ENCODE measurements at places on chromosomes 4 and X. TPM values are rescaled to one million over a fixed set of nuclear protein-coding genes. Genes with fewer than 3 reads are reported as not detected.

- DNase-seq, result no peak
These were observed 29.5 kb upstream of the MUC7 start for GRCh38 chr4:70442474-70442873.

- DNase-seq, result no peak
These were observed 9.7 kb upstream of the GEMIN8 start for GRCh38 chrX:14039344-14039743.

GRCh38 chr4:137310166-137310565 is 222.1 kb downstream of the PCDH18 start:
- no peak for DNase-seq

- no peak for DNase-seq
These were observed 77.3 kb upstream of the LIMCH1 start for GRCh38 chr4:41460641-41461040.

- no peak for DNase-seq
These were observed 118.7 kb downstream of the FAT4 start for GRCh38 chr4:125433453-125433852.

DNA sequence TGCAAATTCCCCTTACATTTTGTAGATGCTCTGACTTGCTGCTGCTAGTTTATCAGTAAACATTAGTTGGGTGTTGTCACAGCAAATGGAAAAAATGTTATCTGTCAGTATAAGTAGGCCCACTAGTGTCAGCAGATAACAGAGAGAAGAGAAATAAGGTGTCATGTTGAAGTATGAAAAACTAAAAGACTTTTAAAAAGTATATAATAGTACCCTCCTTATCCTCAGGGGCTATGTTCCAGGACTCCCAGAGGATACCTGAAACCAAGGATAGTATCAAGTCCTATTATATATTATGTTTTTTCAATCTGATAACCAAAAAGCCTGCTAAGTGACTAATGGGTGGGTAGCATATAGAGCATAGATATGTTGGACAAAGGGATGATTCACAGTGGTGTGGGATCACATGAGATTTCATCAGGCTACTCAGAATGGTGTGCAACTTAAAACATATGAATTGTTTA is 11.6 kb upstream of the BMP2K start:
- DNase-seq, result no peak

DNA sequence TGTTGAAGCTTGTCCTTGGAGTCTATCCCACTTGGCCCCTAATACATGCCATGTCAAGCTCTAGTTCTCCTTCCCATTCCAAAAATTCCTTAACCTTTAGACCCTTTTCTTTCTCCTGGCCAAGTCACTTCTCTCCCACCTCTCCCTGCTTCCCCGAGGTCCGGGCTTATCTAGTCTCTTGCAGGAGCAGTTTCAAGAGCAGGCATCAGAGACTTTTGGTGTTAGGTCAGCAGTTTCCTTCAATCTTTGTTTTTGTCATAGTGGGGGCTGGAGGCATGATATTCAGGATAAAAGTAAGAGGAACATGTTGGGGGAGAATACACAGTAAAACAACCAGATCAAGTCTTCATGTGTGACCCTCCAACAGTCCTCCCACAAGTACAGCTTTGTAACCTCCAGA is 11.5 kb upstream of the IDS start:
- DNase-seq, result no peak

DNA sequence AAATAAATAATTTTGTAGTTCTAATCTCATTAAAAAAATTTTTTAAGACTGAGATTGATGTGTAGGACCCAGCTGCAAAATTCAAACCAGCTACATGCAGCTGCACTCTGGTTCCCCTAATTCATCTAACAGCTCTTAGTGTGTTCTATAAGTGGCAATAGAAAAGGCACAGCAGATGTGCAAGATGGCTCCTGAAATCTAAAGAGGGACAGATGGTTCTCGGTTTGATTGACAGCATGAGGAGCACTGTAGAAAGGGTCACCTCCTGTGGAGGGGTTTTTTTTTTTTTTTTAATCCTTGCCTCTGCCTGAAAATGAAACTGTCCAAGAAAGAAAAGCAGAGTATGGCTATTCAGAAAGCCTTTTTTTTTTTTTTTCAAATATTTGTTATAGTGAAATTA is 16.9 kb upstream of the OCIAD1 start:
- no peak for DNase-seq

DNA sequence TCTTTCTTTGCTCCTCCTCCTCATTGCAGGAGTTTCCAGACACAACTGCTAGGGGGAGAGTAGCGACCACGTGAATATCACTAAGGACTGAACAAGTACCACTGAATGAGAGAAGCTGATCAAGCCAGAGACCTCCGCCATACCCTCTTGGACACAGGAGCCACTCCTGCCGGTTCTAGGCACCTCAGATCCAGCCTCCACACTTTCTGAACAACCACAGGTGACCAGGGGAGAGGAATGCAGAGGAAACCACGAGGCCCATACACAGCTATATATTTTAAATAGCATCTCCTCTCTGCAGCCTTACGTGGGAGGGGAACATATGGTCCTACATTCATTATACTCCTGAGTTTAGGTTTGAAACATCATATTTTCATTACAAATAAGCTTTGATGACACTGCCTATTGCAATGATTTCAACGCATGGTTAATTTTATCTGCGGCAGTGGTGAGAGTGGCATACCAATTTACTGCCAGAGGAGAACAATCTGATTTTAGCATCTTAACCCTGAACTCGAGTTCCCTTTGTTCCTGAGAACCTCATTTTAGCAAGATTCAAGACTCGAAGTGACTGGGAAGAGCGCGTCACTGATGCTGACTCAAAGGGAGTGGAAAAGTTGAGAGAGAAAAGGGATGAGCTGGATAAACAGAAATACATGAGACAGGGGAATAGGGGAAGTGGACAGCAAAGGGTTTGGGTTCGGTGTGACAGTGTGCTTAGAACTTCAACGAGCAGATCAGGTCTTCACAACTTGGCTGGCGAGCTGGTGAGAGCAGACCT is 231.7 kb upstream of the PPARGC1A start:
- no peak for DNase-seq

GRCh38 chr4:45385306-45385705 is 659.0 kb upstream of the GNPDA2 start:
- no peak for DNase-seq

- peak; percentile 35 for DNase-seq
These were observed 129.7 kb downstream of the PLS3 start for GRCh38 chrX:115690511-115691216.

DNA sequence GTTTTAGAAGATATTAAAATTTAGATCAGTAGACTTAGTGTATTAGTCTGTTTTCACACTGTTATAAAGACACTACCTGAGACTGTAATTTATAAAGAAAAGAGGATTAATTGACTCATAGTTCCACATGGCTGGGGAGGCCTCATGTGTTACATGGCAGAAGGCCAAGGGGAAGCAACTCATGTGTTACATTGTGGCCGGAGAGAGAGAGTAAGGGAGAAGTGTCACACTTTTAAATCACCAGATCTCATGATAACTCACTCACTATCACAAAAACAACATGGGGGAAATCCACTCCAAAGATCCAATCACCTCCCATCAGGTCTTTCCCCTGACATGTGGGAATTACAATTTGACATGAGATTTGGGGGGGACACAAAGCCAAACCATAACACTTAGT is 1159.7 kb upstream of the PCDH7 start:
- DNase-seq, result no peak

DNA sequence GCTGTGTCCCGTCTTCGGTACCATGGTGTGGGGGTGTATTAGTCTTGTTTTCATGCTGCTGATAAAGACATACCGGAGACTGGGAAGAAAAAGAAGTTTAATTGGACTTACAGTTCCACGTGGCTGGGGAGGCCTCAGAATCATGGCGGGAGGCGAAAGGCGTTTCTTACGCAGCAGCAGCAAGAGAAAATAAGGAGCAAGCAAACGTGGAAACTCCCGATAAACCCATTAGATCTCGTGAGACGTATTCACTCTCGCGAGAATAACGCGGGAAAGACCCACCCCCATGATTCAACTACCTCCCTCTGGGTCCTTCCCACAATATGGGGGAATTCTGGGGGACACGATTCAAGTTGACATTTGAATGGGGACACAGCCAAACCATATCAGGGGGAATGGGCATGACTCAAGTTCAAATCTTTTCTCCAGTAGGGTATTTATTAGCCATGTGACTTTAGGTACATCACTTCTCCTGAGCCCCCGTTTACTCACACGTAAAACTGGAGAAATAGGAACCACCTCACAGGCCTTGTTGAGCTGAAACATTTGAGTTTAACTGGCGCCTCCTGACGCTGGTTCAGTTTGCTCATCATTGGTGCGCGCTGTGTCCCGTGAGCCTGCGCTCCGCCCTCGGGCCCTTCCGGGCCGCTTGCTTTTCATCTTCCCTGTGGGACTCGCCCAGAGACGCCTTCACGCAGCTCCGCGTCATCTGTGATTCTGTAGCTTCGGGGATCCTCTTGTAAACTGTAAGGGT is 35.5 kb upstream of the FAT1 start:
- DNase-seq, result no peak

GRCh38 chr4:5881340-5881739 is 11.5 kb downstream of the CRMP1 start:
- no peak for DNase-seq

DNA sequence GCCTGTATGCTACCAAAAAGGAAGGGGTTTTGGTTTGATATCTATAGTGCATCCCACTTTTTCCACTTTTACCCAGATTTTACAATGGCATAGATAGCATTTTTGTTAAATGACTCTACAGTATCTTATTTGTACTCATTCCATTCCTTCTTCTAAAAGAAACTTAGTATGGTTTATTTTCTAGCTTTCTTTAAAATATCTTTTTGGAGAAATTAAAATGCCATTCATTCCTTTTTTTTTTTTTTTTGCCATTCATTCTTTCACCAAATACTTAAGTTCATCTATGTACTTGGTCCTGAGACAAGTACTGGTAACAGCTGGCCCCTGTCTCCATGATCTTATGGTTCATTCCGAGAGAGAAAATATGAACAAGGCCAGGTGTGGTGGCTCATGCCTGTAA is 49.1 kb downstream of the MID1 start:
- DNase-seq, result no peak

DNA sequence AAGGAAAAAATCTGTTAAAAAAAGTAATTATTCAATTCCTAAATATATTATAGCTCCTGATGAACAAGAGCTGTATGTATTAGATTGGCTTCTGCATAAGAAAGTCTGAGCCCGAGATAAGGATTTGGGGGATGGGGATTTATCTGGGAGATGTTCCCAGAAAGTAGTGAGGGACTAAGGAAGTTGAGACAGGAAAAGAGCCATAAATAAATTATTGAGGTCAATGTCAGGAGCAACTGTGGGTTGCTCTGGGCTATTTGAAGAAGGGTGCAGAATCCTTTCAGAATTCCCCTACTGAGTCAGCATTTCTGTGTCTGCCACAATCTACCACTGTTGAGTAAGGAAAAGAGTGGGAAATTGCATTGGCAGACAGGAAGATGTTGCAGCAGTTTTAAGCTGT is 3.1 kb upstream of the TDO2 start:
- DNase-seq, result no peak

GRCh38 chr4:78299565-78299972 is 242.4 kb downstream of the FRAS1 start:
- DNase-seq, result no peak

DNA sequence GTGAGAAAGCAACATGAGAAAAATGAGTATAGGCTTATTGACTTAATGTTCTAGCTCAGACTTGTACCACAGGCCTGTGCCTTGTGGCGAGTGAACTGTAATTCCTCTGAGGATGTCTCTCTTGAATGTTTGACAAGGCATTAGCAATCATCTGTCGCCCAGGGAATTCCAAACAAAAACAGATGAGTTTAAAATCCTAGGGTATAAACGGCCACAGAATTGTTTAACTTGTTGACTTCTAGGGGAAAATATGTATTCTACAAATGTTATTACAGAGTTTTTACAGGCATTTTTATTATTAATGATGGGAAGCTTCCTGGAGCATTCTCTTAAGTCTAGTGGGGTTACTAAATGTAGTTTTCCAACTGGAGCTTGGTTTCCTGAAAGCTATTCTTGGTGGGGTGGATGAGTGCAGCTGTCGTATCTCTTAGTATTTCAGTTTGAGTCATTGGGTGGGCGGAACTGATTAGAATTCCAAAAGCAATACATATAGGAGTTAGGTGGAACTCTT is 40.6 kb downstream of the ARHGAP10 start:
- DNase-seq, result no peak

GRCh38 chr4:151486168-151486567 is 77.2 kb downstream of the FHIP1A start:
- no peak for DNase-seq

DNA sequence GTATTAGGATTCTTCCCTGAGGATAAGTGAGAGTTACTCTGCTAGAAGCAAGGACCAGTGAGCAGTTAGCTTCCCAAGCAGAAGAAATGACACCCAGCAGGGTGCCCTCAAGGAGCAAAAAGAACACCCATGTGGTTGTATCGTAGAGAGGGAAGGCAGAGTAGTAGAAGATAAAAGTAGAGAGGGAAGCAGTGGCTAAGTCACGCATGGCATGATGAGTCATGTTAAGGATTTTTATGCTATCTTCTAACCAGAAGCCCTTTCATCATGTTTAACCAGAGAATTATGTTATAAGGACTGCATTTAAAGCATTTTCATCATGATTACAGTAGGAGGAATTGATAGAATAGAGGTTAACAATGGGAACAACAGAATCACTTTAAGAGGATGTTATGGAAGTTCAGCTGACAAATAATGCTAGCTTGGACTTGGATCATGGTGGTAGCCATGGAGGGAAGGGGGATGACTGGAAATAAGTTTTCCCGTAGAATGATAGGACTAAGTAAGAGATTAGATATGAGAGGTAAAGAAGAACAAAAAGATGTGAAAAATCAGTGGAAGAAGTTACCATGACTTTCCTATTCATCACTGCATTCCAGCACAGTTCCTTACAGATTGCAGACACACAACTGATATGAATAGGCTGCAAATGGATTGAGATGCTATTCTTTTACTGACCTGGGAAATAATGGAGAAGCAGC is 383.5 kb upstream of the INTU start:
- DNase-seq, result no peak

GRCh38 chr4:41280010-41280409 is 23.3 kb downstream of the UCHL1 start:
- no peak for DNase-seq

- no peak for DNase-seq
These were observed 89.7 kb downstream of the SPANXN4 start for GRCh38 chrX:143115466-143115865.

GRCh38 chrX:134865682-134866255 is 125.0 kb upstream of the SMIM10 start:
- no peak for DNase-seq

Gene ARMCX1
- polyA plus RNA-seq, result 52.3 TPM

Gene EGF
- polyA plus RNA-seq, result 3.8 TPM

Gene USP26
- polyA plus RNA-seq, result not detected

Gene NDNF
- 326 TPM for polyA plus RNA-seq

Gene CACNA1F
- polyA plus RNA-seq, result 0.70 TPM

Gene GSPT2
- polyA plus RNA-seq, result 20.2 TPM

All from left renal pelvis (tissue), 4 donors.